ENCODE measurements at places on chromosomes 11 and 22.
A peak's percentile ranks its signal among the peaks of the same experiment; 100 is the strongest.

DNA sequence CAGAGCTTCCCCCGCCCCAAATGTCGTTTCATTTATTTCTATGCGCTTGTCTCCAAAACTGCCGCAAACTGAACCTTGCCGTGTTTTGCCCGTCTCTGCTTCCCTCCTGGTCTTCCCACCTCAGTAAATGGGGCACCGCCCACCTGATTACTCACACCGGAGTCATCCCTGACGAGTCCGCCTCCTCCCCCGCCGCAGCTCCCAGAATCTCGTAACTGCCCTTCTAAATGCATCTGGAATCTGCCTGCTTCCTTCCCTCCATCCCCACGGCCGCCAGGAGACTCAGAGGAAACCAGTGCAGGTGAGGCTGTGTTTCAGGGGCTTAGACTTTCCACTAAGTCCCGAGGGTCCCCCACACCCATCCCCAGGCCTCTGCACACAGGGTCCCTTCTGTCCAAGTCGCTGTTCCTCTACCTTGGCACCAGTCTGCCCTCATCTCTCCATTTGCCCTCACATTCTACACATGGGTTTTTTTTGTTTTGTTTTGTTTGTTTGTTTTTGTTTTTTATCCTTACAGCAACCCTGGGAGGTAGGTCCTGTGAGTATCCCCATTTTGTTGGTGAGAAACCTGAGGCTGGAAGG, 62.6 kb upstream of the PHF21B start:
- DNase-seq: peak; percentile 85

DNA sequence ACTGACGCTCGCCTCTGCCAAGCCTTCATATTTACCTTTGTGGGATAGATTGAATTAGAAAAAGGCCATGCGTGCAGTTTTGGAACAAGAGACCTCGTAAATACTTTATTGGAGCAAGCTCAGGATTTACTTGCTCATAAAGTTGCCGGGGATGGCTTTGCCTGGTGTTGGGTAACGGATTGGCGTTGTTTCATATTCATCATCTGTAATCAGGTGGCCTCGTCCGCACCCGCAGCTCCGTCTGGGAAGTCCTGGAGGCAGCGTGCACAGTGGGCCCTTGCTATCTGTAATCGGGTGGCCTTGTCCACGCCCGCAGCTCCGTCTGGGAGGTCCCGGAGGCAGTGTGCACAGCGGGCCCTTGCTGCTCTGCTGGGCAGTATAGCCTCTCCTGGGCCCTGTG, 1209.3 kb downstream of the BRD1 start:
- DNase-seq: no peak

DNA sequence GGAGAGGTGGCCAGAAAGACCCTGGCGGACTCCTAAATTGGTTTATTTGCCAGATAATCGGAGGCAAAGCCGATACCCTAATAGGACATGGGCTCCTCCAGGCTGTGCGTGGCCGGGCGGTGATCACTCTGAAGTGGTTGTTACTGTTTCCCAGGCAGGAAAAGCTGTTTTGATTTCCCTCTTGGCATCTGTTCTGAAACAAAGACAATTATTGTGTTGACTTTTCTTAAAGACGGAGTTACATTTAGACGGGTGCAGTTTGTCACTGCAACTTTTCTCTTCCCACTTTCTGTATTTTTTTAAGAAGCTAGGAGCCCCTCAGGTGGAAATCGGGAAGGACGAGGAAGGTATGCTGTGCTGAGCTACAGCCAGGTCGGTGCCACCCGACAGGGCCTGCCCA, 1288.4 kb downstream of the BRD1 start:
- no peak for DNase-seq

- no peak for DNase-seq
These were observed 70.1 kb upstream of the LINC01488 start for GRCh38 chr11:69411257-69411924.
